Activated T-helper 17 cell treated with anti-CD3 and anti-CD28 coated beads, Interleukin-2, amount 50 U/mL, for 72 hours (primary cell): ENCODE measurements at places on chromosomes 2 and 18. TPM values are rescaled to one million over a fixed set of nuclear protein-coding genes. Genes with fewer than 3 reads are reported as not detected.

GRCh38 chr2:15265889-15266288 is 295.2 kb downstream of the NBAS start:
- no peak for ATAC-seq

DNA sequence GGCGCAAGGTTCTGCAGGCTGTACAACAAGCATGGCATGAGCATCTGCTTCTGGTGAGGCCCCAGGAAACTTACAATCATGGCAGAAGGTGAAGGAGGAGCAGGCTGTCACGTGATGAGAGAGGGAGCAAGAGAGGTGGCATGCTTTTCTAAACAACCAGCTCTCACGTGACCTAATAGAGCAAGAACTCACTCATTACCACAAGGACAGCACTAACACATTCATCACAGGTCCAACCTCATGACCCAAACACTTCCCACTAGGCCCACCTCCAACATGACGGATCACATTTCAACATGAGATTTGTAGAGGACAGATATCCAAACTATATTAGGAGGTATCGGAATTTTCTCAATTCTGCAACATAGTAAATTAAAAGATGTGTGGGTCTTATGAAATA is 108.8 kb upstream of the DLX2 start:
- no peak for ATAC-seq

- no peak for ATAC-seq
Observed at GRCh38 chr2:10591207-10591606, 98.6 kb downstream of the NOL10 start.

Gene SPHKAP
- not detected for total RNA-seq

GRCh38 chr2:233563663-233564430 is 2.7 kb downstream of the USP40 start:
- ATAC-seq, result no peak

DNA sequence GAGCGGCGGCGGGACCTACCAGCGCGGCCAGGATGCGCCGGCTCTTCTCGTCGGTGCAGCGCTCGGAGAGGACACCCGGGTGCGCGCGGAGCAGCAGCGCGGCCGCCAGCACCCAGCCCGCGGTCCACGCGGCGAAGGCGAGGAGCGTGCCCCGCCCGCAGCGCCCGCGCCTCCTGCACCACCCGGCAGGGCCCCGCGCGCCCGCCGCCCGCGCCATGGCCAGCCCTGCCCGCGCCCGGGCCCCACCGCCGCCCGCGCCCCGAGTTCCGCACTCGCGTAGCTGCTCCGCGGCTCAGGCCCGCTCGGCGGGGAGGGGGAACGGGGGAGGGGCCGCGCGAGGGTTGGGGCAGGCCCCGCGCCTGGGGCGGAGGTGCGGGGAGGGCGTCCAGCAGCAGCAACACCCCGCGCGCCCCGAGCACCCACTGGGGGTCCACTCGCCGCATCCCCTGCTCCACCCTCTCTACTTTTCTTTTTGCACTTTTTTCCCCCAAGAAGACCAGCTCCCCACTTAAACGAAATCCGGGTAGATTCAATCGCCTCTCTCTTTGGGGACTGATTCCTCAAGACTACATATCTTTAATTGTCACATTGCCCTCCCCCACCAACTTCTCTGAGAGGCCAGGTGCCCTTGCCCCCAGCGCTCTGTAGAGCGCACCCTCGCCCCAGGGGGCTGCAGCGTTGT is at the start of gene DIPK1C:
Gene DIPK1C (minus strand): TSS at position 266 of the 682 bp plus-strand sequence. CDS start 49 bp downstream, at position 217.
- no peak for ATAC-seq

Gene PLEKHA3
- 26.4 TPM for total RNA-seq

DNA sequence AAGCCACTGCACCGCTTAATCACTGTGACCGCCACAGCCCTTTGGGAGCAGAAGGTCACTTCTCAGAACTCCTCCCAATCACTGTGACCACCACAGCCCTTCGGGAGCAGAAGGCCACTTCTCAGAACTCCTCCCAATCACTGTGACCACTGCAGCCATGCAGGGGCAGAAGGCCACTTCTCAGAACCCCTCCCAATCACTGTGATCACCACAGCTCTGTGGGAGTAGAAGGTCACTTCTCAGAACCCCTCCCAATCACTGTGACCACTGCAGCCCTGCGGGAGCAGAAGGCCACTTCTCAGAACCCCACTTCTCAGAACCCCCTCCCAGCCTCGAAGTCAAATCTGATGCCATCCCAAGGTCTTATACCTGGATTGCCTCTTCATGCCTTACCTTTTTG is 56.8 kb upstream of the DAPL1 start:
- ATAC-seq, result no peak
